ENCODE measurements at places on chromosomes 6 and 20. TPM values are rescaled to one million over a fixed set of nuclear protein-coding genes. Genes with fewer than 3 reads are reported as not detected.

The PNPLA1 gene
- 0.26 TPM for total RNA-seq

The CLIC5 gene
- total RNA-seq: not detected

The TRIM10 gene
- total RNA-seq: not detected

The LRFN2 gene
- not detected for total RNA-seq

The MGME1 gene
- 8.6 TPM for total RNA-seq

The PRICKLE4 gene
- total RNA-seq: 0.90 TPM

The WTAP gene
- total RNA-seq: 125 TPM

The C20orf141 gene
- not detected for total RNA-seq

The ENPP1 gene
- 0.26 TPM for total RNA-seq

The NRN1 gene
- total RNA-seq: not detected

The ESR1 gene
- total RNA-seq: 0.13 TPM

The TINAG gene
- total RNA-seq: not detected

The C6orf163 gene
- 1.6 TPM for total RNA-seq

The CNR1 gene
- total RNA-seq: under 0.01 TPM

The RBM24 gene
- total RNA-seq: 0.13 TPM

The HSPA1L gene
- 0.53 TPM for total RNA-seq

The EYA4 gene
- total RNA-seq: 9.7 TPM

- peak; percentile 8 for DNase-seq
These were observed 266.8 kb downstream of the CD83 start for GRCh38 chr6:14384175-14384949.

DNA sequence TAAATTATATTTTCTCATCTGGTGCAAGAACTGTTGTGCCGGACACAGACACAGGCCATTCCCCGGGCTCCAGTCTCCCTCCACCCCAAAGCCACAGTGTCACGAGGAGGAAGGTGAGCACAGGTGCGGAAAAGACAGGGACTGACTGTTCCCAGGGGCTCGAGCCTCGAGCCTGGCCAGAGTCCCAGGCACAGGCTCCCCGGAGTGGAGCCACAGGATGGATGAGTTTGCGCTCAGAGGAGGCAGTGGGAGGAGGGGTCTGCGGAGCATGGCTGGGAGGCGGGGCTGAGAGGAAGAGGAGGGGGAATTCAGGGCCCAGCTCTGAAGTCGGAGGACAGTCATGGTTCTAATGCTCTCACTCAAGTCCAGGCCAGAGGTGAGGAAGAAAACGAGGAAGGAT lies 284.8 kb downstream of the SMOC2 start:
- DNase-seq: no peak

DNA sequence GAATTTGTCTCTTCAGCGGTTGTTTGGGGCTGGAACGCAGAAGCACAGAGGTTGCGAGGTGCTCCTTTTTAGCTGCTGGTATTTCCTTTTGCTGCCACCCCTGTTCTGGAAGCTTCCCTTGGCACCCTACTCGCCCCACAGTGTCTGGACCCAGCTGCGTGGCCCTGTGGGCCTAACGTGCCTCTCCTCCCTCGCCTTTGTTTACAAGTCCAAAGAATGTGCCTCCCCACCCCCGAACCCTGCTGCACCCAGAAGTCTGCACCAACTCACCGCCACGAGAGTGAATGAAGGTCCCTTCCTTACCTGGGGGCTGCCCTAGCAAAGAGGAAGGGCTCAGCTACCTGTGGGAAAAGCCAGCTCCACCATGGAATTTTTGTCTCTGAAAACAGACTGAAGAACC lies 139.7 kb upstream of the RPS6KA2 start:
- no peak for DNase-seq

- DNase-seq: peak; percentile 80
These were observed 33.4 kb downstream of the PRDM1 start for GRCh38 chr6:106119546-106119945.

DNA sequence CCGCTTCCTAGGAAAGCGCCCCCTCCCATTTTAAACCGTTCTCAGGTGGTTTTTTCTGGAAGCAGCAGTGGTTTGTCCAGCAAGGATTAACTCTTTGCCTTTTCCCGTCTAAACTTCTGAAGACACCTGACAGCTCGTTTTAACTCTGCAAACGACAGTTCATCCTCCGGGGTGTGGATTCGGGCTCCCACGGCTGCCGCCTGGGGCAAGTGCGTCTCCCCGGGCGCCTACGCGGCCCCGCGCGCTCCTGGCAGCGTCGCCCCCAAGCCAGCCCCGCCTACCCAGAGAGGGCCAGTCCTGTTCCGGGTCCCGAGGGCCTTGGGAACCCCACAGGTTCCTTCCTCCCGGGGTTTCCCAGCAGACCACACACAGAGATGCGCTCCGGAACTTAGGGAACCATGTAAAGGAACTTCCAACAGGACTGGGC lies 54.4 kb downstream of the PRR18 start:
- no peak for DNase-seq

DNA sequence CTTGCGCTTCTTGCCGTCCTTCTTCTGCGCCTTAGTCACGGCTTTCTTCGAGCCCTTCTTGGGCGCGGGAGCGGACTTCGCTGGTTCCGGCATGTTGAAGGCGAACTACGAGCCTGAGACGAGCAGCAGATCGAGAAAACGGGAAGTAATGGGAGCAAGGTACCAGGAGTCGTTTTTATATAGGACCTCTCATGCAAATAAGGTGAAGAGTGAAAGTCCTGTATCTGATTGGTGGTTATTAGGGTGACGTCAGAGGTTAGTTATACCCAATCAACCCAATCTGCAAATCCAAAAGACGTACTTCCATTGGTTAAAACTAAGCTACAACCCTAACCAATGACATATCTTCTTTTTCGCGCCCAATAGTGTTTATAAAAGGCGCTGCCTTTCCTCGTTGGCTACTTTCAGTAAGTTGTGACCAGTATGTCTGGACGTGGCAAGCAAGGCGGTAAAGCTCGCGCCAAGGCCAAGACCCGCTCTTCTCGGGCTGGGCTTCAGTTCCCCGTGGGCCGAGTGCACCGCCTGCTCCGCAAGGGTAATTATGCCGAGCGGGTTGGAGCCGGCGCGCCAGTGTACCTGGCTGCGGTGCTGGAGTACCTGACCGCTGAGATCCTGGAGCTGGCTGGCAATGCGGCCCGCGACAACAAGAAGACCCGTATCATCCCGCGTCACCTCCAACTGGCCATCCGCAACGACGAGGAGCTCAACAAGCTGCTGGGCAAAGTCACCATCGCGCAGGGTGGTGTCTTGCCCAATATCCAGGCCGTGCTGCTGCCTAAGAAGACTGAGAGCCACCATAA lies 100.6 kb upstream of the PRSS16 start:
- peak; percentile 99 for DNase-seq

GRCh38 chr6:88141561-88142296 lies 24.4 kb downstream of the CNR1 start:
- DNase-seq: no peak

GRCh38 chr20:497979-498378 lies 35.6 kb upstream of the TBC1D20 start:
- DNase-seq: no peak

DNA sequence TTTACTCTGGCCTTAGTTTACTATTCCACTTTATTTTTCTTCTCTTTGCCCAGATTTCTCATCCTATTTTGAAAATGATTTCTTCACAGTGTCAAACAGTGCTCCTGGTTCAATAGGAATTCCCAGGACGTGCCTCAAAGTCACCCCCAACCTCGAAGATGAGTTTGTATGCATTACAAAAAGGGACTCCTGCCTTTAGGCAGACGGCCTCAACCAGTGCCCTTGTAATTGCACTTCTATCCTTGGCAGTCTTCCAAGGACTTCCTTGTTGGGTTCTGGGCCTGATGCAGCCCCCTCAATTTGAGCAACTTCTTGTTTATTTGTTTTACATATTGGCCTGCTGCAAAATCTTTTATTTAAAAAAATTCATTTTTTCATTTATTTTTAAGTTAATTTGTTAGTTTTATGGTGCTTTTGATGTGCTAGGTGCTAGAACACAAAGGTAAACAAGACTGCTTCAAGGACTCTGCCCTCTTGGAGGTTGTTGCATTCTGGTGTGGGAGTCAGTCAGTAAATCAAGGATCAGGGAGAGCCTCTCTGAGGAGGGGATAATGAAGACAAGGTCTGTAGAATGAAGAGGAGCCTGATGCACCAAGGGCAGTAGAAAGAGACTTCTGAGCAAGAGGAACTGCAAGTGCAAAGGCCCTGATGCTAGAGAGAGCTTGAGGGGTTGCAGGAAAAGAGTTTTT lies 181.5 kb upstream of the LAMP5 start:
- no peak for DNase-seq

- DNase-seq: no peak
These were observed 31.1 kb downstream of the DOP1A start for GRCh38 chr6:83098589-83098988.

- no peak for DNase-seq
These were observed 10.2 kb upstream of the TMEM242 start for GRCh38 chr6:157333537-157333936.

DNA sequence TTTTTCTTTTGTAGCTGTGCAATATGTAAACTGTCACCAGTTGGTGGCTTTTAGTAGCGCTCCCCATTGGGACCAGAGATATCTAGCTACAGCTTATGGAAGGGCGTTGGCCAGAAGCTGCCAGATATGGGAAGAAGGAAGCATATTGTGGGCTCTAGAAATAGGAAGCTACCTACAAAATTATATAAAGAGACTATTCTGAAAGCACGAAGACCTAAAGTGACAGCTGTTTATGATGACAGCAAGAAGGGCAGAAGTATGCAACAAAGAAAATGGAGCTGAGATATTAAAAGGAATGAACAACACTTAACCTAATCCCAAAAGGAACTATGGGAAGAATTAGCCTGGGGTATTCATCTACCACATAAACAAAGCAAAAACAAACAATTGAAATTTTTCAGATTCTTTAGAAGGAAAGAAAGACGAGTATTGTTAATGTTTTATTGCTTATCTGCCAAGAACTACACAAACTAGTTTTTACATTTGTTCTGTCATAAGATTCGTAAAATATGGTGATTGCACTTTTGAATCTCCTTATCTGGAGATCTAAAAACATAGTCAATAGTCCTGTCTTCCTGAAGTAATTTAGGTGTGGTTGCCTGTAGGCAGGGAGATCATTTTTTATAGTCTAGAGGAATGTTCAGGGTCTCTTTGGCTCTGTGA lies 81.6 kb downstream of the NCOA7 start:
- DNase-seq: no peak

DNA sequence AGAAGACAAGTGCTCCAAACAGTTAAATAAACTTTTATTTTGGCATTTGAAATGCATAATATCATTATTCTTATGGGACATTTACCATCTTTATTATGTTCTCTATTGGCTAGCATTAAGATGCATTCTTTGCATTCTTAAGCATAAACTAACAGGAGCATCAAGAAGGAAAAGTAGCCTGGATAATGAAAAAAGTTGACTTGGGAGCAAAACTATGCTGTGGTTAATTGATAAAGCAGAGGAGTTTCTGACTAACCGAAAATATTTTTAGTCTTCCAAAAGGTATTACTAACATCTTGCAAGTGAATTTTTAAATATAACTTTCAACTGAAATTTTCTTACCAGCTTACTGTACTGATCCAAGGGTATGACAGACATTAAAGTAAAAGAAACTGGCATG lies 140.3 kb downstream of the FLRT3 start:
- no peak for DNase-seq

GRCh38 chr6:11500008-11500407 lies 37.5 kb upstream of the TMEM170B start:
- DNase-seq: peak; percentile 81

GRCh38 chr6:35093783-35094182 lies 47.4 kb downstream of the TCP11 start:
- DNase-seq: no peak

- DNase-seq: no peak
These were observed 149.9 kb upstream of the KCNG1 start for GRCh38 chr20:51172558-51173428.

GRCh38 chr6:18359237-18359885 lies 27.8 kb upstream of the RNF144B start:
- DNase-seq: no peak

GRCh38 chr6:108464418-108465097 lies 96.2 kb upstream of the FOXO3 start:
- no peak for DNase-seq

- no peak for DNase-seq
These were observed 37.2 kb downstream of the SCML4 start for GRCh38 chr6:107786709-107787588.

DNA sequence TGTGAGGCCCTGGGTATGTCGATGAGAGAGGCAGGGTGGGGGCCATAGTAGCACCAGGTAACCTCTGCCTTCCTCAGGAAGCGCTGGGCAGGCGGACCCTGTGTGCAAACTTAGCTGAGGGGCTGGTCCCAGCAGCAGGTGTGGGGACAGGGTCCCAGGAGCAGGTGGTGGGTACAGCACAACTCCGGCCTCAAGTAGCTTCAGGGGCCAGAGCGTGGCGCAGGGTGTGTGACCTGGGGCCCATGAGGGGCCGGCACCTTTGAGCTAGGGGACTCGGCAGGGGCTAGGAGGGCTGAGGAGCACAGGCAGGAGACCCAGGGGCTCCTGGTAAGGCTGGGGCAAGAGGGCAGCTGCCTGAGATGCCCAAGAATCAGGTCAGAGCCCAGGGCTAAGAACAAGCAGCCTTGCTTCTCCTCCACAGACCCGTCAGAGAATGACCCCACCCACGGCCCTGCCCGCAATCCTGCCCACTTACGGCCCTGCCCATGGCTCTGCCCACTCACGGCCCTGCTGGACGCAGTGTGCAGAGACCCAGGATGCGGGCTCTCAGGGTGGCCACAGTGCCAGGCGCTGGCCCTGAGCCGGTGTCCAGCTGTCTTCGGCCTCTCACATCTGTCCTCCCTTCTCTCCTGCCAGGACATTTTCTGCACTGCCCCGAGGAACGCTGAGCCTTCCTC lies 30.9 kb downstream of the CHRNA4 start:
- DNase-seq: no peak

- peak; percentile 53 for DNase-seq
These were observed 80.6 kb upstream of the PREP start for GRCh38 chr6:105483492-105483891.

DNA sequence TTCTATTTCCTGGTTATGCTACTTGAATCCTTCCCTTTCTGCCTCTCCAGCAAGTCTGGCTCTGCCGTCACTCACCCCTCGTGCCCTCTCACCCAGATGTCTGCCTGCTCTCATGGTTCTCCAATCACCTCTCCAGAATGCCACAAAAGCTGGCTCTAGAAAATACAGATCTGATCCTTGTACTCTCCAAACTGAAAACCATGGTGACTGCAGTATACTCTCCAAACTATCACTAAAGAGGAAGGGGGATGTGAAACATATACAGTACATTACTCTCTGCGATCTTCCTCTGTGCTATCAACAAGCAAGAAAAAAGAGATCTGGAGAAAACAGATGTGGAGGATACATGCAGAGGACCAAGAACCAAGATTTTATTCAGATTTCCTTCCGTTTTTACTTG lies 91.1 kb downstream of the ATXN1 start:
- DNase-seq: peak; percentile 12

DNA sequence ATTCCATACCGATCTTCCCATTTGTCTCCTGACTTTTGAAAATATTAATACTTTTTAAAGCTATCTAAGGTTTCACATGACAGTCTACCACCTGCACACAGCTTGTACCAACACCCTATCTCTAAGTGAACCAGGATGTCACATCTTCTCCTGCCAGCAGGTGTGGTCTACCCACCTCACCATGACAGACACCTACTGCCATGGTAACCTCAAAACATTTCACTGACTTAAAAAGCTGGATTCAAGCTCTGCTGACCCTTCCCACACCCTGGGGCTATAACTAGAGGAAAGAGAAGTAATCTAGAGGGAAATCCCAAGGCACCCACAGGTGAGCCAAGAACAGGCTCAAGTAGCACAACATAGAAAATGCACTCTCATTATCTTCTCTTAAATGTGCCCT lies 1.2 kb downstream of the SLC17A3 start:
- DNase-seq: no peak

- no peak for DNase-seq
These were observed 55.9 kb upstream of the KCNK16 start for GRCh38 chr6:39378175-39378959.
